ENCODE measurements at places on chromosomes 2 and 18.

DNA sequence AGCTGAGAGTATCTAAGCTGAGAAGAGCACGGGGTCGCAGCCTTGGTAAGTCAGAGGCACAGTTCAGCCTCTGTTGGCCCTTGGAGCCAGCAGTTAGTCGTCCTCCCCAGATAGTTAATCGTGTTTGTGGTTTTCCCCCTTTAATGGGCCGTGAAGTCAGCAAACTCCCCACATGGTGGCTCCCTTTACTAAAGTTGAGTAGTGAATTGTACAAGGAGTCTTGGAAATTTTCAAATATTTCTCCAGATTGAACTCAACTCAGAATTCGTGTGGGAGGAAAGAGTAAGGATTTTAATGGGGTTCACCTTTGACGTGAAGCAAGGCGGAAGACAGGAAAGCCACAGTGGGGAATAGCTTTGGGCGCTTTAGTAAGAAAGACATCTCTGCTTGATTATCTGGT is 2.4 kb upstream of the ADCYAP1 start:
- DNase-seq, result no peak

- DNase-seq, result no peak
Measured at GRCh38 chr2:74399785-74400184, 19.7 kb upstream of the DCTN1 start.

DNA sequence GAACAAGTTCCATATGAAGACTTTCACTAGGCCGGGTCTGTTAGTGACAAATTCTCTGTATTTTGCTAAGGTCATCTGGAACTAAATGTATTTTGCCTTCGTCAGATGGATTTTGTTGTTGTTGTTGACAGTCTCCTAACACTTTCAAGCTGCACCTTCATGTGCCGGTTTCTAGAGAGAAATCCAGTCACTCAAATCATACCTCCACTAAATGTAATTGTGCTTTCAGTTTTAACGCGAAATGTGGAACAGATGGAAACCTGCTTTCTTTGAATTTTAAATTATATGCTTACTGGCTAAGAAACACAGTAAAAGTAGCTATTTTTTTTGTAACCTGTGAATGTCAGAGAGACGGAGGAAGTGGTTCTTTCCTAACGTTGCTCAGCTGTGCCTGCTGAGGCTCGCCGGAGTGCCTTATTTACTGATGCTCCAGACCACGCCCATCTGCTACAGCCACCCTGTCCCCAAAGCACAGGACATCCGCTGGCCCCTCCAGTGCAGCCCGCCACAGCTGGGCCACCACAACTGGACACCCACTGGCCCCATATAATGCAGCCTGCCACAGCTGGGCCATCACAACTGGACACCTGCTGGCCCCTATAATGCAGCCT is 134.7 kb downstream of the PXDN start:
- DNase-seq, result no peak

DNA sequence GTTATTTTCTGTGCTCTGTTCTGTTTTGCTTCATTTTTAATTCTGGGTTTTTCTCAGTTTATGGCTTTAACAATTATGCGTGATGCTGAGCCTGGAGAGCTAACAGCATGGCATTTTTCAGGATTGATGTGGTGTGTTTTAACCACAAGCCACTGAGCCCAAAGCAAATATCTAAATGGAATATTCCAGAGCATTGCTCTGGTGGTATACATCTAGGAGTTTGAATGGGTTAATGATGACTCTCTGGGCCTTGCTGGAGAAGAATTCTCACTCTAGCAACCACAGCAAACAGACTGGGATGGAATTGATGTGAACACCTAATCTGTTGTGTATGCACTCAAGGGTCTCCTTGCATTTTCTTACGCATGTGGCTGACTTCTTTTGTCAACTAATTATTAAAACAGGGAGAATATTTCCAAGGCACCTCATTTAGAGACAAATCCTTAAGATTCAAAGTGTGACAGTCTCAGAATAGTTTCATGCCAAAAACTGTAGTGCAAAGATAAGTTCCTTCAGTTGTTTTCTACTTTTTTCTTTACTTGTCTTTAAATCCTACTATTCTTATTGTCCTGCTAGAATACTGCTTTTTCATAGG is 164.0 kb downstream of the DTNA start:
- DNase-seq, result no peak

- no peak for DNase-seq
Measured at GRCh38 chr2:45014016-45014702, 4.9 kb upstream of the SIX2 start.

- no peak for DNase-seq
Measured at GRCh38 chr18:77103991-77104531, 28.5 kb downstream of the MBP start.

- no peak for DNase-seq
Measured at GRCh38 chr2:216619411-216620393, 13.5 kb upstream of the IGFBP2 start.

GRCh38 chr2:30155889-30156658 is 9.3 kb downstream of the YPEL5 start:
- DNase-seq, result no peak

- no peak for DNase-seq
Measured at GRCh38 chr2:136917411-136917881, 152.1 kb downstream of the THSD7B start.

DNA sequence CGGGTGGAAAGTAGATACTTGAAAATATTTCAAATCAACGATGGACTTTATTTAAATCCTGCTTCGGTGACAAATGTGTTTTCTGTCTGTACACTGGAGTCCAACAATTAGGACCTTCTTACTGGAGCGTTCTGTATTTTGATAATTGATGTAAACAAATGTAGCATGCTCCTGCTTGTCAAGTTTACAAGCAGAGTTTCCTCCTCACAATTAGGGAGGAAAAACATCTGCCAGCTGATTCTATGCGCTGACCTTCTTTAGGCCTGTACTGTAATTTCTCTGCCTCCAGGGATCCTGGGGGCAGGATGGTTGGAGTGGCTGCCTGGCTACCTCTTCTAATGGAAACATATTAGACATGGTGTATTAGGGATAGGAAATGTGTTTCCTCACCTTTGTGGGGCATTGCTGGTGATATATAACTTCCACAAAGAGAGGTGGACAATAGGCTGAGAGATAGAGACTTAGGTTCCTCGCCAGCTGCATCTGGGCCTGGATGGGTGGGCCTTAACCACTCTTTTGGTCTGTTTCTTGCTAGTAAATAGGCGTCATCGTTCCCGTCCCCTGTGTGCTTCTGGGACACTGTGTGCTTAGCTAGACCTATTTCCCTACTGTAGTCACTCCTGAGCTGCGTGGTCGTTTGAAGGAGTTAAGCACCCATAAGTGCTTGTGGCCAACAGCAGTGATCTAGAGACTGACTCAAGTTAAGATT is 19.3 kb downstream of the GATA6 start:
- DNase-seq, result no peak

DNA sequence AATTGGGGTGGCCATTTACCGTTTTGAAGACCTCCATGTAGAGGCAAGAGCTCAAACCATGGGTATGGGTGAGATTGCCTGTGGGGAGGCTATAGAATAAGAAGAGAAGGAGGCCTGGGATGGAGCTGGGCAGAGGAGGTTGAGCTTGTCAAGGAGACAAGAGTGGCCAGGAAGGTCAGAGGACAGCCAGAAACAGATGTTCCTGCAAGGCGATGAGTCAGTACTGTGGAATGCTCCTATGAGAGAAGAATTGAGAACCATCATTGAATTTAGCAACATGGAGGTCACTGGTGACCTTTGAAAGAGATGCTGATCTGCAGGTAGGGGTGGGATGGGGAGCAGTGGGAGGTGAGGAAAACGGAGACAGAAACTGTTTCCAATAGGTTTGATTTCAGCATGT is 3.5 kb downstream of the ACSL3 start:
- DNase-seq, result no peak

GRCh38 chr18:36186461-36187192 is 670 bp upstream of the MOCOS start:
- no peak for DNase-seq

DNA sequence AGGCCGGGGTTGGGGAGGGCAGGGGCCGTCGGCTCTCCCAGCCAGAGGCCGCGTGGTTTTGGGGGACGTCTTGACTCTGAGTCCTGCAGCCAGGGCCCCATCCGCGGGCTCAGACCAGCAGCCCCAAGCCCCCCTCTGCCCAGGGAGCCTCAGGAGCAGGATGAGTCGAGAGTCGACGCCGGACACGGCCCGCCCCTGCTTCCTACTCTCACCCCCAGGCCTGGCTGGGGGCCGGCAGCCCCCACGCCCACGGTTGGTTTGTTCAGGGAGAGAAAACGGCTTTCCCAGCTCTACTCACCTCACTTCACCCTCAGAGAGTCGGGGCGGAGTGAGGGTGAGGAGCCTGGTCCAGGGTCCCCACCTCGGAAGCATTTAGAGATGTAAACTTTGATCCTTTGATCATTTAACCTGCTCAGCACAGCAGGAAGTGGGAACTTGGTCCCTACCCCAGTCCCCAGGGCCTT is 6.9 kb downstream of the SNORC start:
- DNase-seq, result no peak

DNA sequence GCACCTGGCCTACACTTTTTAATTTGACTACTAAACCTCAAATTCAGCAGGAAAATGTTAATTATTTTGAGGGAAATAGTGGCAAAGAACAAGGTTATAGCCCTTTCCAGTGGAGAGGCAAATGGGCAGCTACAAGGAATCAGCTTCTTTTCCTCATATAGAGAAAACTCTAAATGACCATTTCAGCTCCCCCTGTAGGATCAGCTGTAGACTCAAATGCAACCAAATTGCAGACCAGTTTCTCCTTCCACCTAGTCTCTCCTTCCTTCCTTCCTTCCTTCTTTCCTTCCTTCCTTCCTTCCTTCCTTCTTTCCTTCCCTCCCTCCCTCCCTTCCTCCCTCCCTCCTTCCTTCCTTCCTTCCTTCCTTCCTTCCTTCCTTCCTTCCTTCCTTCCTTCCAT is 158.2 kb downstream of the ZEB2 start:
- DNase-seq, result no peak

DNA sequence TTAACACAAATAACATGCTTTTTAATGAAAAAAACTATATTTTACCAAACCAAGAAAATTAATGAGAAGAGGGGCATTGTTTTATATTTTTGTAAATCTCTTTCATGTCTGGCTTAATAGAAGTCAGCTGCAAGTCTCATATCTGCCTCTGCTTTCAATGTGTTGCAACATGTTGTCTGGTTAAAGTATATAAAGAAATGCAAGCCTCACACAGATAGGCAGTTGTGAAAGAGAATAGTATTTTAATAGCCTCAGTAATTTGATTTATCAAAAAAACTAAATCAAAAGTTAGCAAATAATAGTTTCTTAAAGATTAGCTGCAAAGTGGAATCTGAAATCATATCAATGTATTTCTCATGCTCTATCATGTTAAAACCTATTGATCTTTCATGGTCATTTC is 52.9 kb upstream of the NCOA1 start:
- DNase-seq, result no peak

DNA sequence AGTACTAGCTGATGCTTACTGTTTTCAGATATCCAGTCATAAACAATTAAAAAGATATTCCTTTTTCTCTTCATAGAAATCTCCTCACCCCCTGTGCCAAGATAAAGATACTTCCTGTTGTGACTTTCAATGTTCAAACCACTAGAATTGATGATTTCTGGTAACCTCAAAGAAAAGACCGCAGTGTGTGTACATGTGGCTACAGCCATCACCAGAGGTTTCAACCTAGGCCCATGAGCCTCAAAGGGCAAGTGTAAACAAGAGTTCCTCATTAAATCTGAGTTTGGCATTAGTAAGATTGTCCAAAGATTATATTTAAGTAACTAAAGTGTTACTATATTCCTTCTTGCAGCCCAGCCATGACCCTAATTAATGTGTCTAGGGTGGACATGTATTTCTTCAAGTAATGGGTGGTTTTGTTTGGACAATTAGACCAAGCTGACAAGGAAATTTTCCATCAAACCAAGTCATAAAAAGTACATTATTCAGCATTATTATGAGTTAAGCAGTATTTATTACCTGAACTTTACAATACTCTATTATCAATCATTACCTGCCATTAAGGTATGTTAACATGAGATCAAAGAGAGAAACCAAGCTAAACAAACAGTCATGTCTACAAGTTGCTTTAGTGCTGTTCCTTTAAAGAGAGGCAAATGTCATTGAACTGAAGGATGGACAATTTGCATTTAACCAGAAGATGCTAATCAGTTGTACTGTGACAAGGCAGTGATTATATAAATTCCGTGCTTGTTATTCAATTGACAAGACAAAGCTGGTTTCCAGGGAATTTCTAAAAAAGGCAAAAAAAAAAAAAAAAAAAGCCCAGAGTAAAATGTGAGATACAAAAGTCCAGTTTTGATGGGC is 382.7 kb downstream of the LNPK start:
- DNase-seq, result no peak
